Naive B cell (primary cell): ENCODE measurements at places on chromosomes 6 and 20. TPM values are rescaled to one million over a fixed set of nuclear protein-coding genes. Genes with fewer than 3 reads are reported as not detected.

GRCh38 chr6:163001330-163001729 is 273.6 kb downstream of the PACRG start:
- no peak for DNase-seq

GRCh38 chr6:28738396-28738765 is 185.4 kb downstream of the TRIM27 start:
- no peak for DNase-seq

GRCh38 chr6:35808688-35809087 is 3.5 kb downstream of the LHFPL5 start:
- DNase-seq, result no peak

DNA sequence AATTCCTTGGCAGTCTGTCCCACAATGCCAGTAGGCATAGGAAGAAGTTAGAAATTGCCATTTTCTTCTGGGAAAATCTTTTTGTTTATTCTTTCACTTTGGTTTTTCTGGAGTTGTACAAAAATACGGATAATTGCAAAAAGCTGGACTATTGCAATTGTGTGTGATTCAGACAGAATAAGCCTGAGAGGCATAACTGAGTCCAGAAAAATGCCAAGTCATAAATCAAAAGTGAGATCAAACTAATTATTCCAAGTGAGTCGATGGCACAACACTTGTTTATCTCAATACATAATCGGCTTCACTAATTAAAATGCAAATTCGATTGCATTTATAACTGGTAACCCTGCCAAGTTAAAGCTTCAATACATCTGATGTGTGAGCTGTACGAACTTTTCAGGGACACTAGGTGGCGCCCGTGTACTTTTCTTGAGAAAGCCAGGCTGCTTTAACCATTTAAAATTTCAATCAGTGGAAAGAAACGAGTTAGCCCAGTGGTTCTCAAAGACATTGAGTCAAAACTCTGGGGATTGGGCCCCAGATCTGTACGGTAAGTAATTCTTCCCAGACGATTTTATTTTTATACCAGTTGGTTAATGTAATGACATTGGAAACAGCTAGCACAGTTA is 102.6 kb downstream of the LAMP5 start:
- DNase-seq, result no peak

DNA sequence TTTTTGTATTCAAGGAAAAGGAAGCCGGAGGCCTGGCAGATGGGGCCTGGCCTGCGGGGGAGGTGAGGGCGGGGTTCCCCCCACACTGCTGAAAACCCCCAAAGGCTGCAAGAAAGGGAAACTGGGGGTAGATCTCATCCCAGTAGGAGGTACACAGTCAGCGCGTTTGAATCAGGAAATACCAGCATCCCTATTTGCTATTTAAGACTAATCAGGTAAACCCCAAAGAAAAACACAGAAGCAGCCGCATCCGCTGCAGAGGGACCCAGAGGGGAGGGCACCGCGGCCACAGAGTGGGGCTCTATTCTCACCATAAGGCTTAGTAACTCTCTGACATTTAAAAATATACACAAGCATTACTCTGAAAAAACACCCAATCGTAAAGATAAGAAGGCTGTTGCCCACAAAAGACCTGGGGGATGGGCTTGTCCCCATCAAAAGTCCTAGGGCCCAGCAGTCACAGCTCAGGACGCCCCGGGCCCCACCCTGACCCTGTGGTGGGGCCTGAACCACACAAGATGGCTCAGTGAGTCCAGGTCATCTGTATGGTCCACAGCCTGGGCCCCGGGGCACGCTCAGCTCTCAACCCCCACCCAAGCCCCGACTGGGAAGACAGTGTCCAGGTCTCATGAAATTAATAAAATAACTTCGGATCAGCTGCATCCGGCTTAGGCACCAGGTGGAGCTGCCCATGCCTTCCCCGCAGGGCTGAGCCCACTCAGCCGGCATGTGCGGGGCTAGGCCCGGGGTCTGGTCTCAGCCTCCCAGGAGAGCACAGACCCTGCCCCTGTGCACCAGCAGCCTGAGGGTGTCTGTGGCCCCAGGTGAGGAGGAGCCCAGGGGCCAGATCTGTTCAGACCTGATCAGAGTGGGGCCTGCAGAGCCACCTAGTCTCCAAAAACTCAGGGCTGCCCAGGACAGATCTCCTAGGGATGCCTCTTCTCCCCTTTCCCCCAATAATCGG is 31.0 kb downstream of the KCNQ2 start:
- no peak for DNase-seq

DNA sequence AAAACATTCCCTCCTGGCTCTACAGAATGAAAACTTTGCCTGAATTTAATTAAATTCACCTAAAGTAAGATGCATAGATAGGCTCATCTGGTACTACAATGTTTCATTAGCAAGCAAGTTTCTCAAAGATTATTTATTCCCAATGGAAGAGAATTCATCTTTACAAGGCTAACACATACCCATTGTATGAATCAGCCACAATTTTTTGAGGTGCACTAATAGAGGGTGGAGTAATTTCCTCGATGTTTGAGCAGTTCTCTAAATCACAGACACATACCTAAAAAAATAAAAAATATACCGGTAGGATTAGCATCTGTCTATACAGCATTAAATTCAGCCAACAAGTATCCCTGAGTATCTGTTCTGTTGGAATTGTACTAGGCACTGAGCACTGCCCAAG is 32.7 kb downstream of the ROS1 start:
- no peak for DNase-seq

- DNase-seq, result no peak
Measured at GRCh38 chr6:147604373-147604772, 95.9 kb downstream of the SAMD5 start.

The FKBP1A gene
- polyA plus RNA-seq, result 67.3 TPM
